ENCODE measurements at places on chromosomes 13 and 19. TPM values are rescaled to one million over a fixed set of nuclear protein-coding genes. Genes with fewer than 3 reads are reported as not detected.

DNA sequence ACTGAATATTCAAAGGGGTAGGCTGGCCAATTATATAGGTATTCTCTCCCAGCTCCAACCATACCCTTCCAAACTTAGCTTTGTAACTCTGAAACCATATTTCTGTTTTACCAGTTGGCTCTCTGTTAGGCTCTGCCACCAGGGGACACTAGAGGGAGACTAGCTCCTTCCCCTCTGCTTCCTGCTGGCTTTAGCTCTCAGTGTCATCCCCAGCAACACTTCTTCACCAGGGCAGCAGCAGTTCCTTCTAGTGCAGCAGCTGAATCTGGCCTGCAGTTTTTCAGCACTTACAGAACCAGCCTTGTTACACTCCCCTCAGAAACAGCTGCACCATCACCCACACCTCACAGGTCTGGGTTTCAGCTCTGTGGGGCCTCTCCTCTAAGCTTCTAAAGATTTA lies 51.0 kb upstream of the DOCK9 start:
- DNase-seq: peak; percentile 68

- DNase-seq: no peak
Observed at GRCh38 chr19:18149596-18149975, 3.4 kb upstream of the PIK3R2 start.

The ZNF320 gene
- 10.5 TPM for total RNA-seq

The PCSK4 gene
- total RNA-seq: 4.1 TPM

The CFD gene
- 2.1 TPM for total RNA-seq

The CYP2S1 gene
- 0.83 TPM for total RNA-seq

Measured in activated CD8-positive, alpha-beta T cell treated with anti-CD3 and anti-CD28 coated beads, Interleukin-2, amount 10 ng/mL, durations not matched to agents 7 days and 5 days (primary cell).